ENCODE measurements at places on chromosomes 5 and 9.

DNA sequence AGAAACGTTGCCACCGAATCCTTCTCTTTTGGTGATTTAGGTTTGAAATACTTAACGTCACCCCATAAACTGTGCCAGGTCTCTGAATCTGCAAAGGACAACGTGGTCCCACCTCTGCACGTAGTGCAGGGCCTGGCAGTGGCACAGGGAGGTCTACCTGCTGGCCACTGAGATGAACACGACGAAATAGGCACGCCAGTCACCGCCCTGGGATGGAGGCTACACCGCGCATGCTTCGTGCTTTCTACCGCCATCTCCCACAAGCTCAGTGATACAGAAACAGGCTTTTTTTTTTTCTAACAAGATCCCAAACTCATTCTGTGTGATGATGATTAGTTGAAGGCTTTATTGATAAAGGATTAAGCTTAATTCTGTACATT is 140.0 kb upstream of the RAPGEF1 start:
- DNase-seq = no peak

GRCh38 chr9:71908825-71909224 is 2.2 kb downstream of the ABHD17B start:
- no peak for DNase-seq

- no peak for DNase-seq
Observed at GRCh38 chr5:178111925-178112324, 1.4 kb upstream of the N4BP3 start.

DNA sequence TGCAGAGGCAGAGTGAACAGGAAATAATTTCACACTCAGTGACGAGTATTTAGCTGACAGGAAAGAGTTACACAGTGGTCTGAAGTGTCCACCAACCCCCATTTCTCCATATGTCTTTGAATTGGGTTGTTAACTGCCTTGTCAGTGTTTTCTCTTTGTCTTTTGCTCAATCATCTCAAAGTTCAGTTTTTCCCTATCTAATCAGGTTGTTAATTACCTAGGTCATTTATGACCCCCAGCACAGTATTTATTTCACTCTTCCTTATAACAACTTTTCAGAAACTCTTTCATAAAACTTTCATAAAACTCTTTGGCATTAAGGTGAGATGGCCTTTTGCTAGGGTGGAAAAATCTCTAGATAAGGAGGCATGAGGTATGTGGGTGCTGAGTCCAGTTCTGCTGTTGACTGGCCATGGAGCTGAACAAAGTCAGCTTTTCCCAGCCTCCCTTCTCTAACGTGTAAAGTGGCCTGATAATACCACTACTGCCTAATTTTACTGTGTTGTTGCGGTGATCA is 5.2 kb upstream of the ALDOB start:
- no peak for DNase-seq

GRCh38 chr5:84695330-84695729 is 310.6 kb upstream of the EDIL3 start:
- no peak for DNase-seq

DNA sequence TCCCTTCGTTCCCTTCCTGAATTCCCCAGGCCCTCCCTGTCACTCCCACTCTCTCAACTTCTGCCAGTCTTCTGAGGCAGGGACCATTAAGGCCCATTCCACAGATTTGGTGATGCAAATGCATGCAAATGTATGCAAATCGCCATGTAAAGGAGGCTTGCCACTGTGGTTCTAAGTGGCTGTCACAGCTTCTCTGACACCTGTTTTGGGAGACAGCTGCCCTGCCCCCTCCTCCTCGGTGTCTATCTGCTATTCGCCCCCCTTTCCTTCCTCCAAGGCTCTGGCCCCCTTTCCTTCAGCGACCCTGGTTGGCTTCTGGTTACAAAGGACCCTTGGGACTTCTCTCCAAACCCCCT is 10.5 kb upstream of the ARAP3 start:
- no peak for DNase-seq

DNA sequence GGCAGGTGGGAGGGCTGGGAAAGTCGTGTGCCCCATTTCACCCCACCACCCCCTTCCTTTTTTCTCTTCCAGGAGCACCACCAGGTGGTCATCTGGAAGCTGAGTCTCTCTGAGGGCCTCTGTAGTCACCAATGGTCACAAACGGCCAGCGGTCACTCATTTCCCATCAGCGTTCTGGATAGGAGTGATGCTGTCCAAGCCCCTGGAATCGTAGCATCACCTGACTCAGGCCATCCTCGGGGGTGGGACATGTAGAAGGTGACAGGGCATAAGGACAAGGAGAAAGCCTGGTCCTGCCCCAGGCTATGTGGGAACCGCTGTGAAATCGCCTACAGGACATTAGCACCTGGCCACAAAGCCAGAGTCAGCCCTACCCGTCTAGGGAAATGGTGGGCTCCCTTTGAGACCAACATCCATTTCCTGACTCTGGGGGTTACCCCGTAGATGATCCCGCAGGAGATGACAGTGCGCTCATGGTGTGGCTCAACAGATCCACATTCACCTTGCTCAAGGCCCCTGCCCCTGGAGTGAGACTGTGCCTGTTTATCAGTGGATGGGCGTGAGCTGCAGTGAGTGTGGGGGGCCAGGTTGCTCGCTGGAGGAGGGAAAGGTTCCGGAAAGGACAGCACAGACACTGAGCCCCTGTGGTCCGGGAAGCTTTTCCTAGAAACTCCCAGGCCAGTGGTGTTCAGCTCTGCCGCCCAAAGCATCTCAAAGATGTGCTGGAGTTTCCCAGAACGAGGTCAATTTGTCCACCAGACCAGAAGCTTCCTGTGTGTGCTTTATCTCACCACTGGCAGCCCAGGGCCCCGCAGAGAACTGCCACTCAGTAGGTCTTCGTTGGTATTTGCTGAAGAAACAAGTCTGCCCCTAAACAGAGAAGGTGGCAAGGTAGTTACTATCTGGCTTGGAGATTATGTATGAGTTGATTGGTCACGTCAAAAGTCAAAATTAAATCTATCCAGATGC is 61.1 kb upstream of the UNC5A start:
- no peak for DNase-seq

All from DMS79 treated with DMSO at 0.1 percent for 48 hours (cell line).